ENCODE measurements at places on chromosomes 4 and X.

- DNase-seq: no peak
Observed at GRCh38 chrX:42673301-42673810, 104.6 kb downstream of the PPP1R2C start.

- DNase-seq: no peak
Observed at GRCh38 chr4:26459054-26459755, 31.1 kb downstream of the CCKAR start.

DNA sequence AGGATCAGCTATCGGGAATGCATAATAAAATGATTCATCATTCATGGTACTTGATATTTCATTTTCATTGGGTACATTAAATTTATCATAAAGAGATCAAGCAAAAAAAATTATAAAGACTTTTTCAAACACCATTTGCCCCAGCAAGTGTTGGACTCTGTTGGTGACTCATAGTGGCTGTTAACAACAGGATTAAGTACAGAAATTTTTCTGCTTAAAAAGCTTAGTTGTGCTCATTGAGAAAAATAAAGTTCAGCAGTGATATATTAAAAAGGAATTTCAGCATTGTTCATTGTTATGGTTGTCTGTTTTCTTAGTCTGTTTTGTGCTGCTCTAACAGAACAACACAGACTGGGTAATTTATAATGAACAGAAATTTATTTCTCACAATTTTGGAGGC lies 86.2 kb upstream of the PCDH10 start:
- no peak for DNase-seq

DNA sequence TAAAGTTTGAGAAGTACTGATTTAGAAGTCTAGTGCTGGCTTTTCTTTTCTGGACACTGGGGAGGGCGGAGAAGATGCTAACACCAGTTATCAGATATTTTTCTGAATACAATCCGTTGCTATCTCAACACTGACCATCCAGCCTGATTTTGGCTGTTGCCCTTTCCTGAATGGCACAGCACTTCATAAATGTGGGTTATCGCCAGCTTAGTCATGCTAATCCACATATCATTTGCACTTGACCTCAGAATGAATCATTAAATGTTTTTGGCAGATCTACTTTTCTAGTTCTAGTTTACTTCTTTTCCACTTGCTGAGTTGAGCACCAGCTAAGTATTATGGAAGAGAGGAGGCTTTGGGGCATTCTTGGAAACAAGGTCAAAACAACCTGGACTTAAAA lies 60.8 kb upstream of the ESX1 start:
- no peak for DNase-seq

DNA sequence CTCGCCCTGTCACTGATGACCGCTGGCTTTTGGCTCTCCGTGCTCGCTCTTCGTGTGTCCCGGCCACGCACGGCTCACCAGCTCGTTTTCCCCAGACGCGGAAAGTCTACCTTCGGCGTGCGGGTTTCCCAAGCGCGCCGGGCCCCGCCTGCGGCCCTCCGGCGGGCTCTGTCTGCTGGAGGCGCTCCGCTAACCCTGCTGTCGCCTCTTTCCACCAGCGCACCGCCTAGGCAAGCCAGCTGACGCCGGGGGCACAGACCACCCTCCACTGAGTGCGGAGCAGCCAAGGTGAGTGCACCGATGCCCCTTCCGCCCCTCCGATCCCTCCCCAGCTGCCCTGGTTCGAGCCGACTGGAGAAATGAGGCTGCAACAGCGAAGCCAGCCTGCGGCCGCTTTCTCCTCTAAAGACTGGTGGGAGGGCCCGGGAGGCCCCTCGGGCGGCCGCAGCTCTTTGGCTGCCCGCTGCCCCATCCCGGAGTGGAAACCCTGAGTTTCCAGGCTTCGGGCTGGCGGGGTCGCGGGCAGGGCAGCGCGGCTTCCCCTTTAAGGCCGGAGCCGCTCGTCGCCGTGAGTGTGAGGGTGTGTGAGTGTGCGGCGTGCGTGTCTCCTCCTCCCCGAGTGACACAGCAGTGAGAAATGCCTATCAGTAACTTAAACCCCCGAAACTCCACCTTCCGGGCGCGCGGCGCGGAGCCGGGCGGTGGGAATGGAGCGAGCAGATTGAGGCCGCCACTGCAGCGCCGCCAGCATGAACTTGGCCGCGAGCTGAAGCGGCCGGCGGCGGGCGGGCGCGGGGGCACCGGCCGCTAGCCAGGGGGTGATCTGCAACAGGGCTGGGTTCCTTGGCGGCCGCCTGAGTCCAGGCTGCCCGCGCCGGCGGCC lies at the start of gene MAMLD1:
Gene MAMLD1 (plus strand): TSS at position 719 of the 883 bp plus-strand sequence. CDS start 82,200 bp downstream, outside the sequence.
- DNase-seq: peak; percentile 42

DNA sequence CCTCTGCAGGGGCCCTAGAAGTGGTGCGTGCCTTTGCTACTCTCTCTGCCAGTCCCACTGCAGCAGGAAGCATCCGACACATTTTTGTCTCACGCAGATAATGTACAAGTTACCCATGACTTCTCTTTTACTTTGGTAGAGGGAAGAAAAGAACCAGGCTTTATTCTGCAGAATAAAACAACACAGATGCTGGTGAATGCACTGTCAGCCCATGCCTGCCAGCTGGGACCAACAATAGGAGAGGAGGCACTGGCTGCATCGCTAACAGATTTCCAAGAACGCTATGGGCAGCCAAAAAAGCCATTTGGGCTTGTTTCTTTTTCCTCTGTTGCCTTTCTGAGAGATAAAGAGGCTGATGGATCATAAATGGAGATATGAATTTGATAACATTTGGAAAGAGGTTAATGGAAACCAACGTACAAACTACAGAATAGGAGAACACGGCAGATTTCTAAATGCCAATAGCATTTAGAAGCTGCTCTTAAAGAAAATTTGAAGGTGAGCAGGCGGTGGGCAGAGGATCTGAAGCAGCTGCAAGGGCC lies 47.5 kb upstream of the IGFBP7 start:
- no peak for DNase-seq

GRCh38 chr4:40731792-40732245 lies 17.9 kb upstream of the NSUN7 start:
- no peak for DNase-seq

DNA sequence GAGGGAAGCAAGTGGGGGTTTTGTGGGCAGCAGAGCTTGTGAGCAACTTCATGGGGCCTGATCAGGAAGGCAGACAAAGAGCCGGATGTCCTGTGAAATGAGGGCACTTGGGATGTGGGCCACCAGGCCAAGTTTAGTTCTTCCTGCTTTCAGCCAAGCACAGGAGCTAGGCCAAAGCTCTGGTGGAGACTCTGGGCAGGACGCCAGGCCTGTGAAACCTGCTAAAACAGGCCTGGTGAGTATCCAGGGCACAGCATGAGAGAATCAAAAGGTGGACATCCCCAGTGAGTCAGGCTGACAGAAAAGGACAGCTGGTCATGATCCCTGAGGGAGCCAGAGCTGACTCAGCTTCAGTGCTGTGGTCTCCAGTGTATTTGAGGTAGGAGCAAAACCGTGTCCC lies 95.7 kb downstream of the NPNT start:
- DNase-seq: no peak

GRCh38 chr4:100633269-100633668 lies 115.4 kb upstream of the EMCN start:
- DNase-seq: no peak

- no peak for DNase-seq
Observed at GRCh38 chr4:111839141-111839540, 306.1 kb upstream of the FAM241A start.

DNA sequence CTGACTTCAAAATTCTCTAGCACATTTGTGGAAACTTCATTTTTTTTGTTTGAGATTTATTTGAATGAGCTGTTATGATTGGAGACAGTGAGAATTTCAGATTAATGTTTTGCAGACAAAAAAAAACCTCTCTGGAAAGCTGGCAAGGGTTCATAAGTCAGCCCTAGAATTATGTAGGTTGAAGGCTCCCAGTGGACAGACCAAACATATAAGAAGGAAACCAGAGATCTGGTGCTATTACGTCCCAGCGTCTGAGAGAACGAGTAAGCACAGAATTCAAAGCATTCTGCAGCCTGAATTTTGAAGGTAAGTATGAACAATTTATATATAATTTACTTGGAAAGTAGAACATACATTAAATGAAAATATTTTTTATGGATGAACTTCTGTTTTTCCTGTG lies at the start of gene AGTR2:
Gene AGTR2 (plus strand): TSS at position 234 of the 400 bp plus-strand sequence. CDS start 1,537 bp downstream, outside the sequence.
- no peak for DNase-seq

- DNase-seq: no peak
Observed at GRCh38 chrX:121975671-121976070, 928.3 kb downstream of the GLUD2 start.

- no peak for DNase-seq
Observed at GRCh38 chr4:150140774-150141400, 62.6 kb downstream of the DCLK2 start.

- DNase-seq: no peak
Observed at GRCh38 chr4:39855909-39856512, 121.7 kb downstream of the PDS5A start.

GRCh38 chr4:144501231-144501780 lies 144.7 kb upstream of the HHIP start:
- no peak for DNase-seq

DNA sequence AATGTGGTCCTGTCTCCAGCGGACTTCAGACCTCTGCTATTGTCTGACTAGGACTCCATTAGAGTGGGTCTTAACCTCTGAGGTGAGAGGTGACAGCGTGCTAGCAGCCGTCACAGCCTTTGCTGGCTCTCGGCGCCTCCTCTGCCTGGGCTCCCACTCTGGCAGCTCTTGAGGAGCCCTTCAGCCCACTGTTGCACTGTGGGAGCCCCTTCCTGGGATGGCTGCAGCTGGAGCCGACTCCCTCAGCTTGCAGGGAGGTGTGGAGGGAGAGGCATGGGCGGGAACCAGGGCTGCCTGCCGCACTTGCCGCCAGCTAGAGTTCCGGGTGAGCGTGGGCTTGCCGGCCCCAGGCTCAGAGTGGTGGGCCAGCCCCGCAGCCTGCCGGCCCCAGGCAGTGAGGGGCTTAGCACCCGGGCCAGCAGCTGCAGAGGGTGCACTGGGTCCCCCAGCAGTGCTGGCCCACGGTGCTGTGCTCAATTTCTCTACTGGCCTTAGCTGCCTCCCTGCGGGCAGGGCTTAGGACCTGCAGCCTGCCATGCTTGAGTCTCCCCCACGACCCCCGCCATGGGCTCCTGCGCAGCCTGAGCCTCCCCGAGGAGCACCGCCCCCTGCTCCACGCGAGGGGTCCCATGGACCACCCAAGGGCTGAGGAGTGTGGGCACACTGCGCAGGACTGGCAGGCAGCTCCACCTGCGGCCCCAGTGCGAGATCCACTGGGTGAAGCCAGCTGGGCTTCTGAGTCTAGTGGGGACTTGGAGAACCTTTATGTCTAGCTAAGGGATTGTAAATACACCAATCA lies 163.4 kb upstream of the ITM2A start:
- no peak for DNase-seq

- DNase-seq: no peak
Observed at GRCh38 chr4:76306882-76307659, 538 bp downstream of the STBD1 start.

- DNase-seq: no peak
Observed at GRCh38 chr4:151917145-151917734, 156.4 kb upstream of the GATB start.

DNA sequence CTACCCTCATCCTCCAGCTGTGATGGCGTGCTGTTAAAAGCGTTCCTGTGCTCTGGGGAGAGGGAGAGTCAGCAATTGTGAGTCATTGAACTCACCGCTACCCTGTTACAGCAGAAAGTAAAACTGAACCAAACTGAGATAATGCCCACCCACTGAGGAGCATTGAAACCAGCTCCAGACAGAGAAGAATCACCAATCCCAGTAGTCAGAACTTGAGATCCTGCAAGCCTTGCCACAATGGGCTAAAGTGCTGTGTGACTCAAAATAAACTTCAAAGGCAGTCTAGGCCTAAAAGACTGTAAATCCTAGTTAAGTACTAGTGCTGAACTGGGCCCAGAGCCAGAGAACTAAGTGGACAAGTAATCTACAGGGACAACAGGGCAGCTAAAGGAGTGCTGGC lies 1394.2 kb upstream of the DIAPH2 start:
- no peak for DNase-seq

DNA sequence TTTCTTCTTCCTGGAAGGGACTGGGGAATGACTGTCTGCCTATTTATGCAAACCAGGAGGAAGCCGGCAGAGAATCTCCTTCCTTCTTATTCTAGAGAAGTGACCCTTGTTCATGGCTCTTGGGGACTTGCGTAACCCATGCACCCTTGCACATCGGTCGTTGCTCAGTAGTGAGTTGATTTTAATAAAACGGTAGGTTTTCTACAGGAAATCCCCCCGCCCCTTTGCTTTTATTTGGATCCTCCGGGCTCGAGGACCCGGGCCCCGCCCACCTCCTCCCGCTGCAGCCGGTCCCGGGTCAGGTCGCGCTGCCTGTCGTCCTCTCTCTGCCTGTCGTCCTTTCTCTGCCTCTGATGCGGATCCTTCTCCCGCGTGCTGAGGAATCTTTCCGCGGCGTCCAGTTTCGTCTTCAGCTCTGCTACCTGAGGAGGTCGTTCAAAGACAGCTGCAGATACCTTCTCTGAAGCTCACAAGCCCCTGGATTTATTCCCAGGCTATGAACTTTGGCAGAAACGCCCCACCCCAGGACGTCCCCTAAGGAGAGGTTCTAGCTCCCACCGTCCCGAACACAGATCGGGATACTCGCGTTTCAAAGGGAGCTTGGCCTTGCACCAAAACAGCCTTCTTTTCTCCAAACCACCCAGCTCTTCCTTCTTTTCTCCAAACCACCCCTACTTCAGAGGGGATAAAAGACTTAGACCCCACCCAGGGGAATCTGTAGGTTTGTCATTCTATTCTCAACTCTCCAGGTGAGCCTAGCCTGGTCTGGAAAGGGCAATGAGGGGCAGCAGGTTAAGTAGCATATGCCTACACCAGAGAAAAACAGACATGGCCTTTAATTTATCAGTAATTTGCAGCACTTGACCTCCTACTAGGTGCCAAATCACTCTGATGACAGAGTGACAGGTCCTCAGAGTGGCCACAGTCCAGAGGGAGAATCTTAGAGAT lies 7.0 kb downstream of the TNIP3 start:
- DNase-seq: no peak

DNA sequence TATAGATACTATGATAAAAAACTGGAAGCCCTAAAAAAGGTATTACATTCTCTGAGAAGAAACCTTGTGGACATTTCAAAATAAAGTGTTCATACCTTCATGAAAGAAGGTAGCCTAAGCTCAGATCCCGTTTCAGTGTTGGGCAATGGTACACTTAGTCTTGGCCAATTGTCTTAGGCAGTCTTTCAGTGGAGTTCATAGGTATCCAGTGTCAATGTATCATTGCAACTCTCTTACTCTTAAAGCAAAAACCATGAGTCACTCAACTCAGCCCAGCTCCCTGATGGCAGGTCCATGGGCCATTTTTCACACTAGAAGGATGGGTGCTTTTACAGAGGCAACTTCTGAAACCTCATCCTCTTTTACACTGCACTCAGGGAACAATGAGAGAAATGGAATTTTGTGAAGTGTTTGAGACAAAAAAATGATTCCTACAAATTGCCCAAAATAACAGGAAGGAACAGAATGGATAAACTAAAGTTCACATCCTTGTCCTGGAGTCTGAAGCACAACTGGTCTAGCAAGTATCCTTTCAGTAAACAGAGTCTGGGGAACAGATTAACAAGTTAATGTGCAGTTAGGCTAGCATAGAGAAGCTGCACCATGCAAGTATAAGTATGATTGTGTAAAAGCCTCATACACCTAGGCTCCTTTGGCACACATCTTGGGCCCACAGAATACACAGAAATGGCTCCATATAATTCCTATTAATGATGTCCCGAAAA lies 7.0 kb upstream of the ZNF827 start:
- no peak for DNase-seq

Measured in T-helper 22 cell (primary cell).